T-cell (primary cell): ENCODE measurements at places on chromosomes 11 and 22.

- no peak for DNase-seq
These were observed 772.8 kb upstream of the RAG2 start for GRCh38 chr11:37370817-37371216.

DNA sequence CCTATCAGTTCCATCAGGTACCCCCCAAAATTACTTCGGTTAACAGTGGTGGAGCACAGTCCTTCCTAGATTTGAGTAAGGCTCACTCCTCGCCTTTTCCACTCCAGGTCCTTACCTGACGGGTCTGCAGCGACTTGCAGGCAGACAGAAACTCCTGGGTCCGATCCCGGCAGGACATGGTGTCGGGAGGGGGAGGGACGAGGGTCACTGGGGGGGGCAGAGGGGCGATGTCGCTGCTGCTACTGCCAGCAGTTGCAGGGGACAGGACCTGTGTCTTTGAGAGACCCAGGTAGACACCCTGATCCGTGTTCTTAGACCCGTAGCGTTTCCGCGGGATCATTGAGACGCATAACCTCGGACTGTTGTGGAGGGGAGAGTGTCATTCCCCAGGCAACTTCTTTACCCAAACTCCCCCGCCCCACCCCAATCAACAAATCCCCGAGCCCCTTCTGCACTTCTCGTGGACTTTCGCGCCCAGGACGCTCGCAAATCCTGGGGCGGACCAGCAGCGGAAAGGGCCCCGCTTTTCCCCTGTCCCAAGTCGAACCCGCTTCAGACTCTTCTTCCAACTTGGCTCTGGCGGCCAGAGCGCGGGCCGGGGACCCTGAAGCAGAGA is 839 bp downstream of the STX5 start:
- DNase-seq: no peak

DNA sequence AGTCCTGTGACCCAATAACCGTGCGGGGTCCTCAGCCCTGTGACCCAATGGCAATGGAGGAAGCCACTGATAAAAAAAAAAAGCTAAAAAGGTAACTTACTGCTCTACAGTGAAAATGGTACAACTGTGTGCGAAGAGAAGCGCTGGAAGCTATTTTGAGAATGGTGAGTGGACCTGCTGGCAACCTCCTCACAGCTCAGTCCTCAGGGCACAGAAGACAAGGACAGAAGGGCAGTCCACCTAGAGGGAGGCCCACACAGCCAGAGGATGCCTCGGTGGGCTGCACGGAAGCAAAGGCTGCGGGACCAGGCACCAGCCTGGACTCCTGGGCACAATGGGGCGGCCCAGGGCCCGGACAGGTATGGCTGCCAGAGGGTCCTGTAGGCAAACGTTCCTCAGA is 35.6 kb downstream of the BRD1 start:
- DNase-seq: no peak

DNA sequence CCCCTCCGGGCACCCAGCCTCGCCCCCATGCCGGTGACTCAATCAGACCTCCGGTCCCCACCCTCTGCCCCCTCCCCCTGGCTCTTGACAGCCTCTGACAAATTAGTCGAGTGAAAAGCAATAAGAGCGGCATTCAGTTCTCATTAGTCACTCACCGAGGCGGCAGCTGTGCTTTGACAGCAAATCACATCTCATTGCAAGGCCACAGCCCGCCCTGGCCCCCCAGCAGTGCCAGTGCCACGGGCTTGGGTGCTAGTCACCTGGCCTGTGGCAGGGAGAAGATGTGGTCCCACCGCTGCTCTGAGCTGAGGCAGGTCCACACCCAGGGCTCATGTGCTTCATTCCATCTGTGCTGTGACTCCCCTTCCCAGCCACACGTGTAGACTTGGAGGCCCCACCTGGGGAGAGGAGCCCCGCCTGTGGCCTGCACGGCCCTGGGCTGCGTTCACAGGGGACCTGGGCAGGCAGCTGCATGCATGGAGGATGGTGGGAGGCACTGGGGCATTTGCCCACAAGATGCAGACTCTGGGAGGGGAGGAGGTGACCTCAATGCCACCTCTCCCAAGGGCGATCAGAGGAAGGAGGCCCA is 7.4 kb upstream of the TH start:
- no peak for DNase-seq

DNA sequence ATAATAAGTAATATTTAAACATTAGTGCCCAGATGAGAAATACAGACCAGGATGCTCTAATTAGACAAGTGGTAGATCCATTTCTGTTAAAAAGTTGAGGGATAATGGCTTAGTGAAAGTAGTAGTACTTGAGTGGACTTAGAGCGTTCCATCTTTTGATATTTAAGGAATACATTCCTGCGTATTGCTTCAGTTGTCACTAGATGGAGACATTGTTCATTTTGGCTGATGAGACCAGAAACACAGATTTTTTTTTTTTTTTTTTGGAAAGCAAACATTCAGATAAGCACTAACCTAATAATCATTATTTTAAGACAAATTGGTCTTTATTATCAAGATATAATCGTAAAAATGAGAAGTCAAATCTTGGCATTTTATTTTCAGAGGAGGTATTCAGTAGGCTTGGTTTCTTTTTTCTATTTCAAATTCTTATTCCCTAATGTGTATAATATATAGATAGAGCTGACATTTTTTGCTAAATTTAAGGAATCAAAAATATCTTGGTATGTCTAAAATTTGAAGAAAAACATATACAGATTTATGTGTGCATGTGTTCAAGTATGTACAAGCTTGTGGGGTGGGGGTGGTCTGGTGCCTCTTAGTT is 92.9 kb downstream of the DYNC2H1 start:
- no peak for DNase-seq

- DNase-seq: no peak
These were observed 375.1 kb downstream of the METTL15 start for GRCh38 chr11:28483072-28483867.
